Hematopoietic multipotent progenitor cell treated with erythropoietin and hydrocortisone succinate and interleukin-3 and kit ligand, for 8 days (in vitro differentiated cells): ENCODE measurements at places on chromosomes 2 and 18.

- DNase-seq: no peak
Observed at GRCh38 chr2:42030200-42030759, 17.5 kb upstream of the PKDCC start.

- DNase-seq: peak; percentile 42
Observed at GRCh38 chr18:74819433-74820059, 221.9 kb downstream of the ZNF407 start.

DNA sequence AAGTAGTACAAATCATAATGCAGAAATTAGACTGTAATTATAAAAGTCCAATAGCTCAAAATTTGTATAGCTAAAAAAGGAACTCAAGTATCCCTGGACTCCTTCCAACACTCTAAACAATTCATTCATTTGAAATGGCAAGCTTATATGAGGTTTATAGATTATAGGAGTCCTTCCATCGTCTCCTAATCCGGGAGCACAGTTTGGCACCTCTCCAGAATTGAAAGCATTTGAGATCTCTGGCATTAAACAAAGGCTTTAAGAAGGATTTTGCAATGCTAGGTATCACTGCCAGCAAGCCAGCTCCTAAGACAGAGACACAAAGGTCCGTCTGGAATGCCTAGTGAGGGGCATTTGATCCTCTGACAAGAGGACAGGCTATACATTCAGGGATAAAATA, 90.9 kb downstream of the ACVR1 start:
- no peak for DNase-seq

- DNase-seq: no peak
Observed at GRCh38 chr2:118443596-118443995, 355.3 kb downstream of the INSIG2 start.

DNA sequence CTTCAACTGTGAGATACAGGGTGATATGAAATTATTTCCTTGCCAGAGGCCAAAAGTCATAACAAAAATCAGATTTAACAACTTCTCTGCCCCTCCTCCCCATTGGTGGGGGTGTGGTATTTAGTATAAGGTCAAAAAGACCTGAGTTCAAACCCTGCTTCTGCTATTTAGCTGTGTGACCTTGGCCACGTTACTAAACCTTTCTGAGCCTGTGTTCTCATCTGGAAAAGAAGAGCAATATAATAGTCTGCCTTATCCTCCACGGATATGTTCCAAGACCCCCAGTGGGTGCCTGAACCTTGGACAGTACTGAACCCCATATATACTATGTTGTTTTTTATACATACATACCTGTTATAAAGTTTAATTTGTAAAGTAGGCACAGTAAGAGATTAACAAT, 3.7 kb downstream of the CDC42EP3 start:
- DNase-seq: no peak

DNA sequence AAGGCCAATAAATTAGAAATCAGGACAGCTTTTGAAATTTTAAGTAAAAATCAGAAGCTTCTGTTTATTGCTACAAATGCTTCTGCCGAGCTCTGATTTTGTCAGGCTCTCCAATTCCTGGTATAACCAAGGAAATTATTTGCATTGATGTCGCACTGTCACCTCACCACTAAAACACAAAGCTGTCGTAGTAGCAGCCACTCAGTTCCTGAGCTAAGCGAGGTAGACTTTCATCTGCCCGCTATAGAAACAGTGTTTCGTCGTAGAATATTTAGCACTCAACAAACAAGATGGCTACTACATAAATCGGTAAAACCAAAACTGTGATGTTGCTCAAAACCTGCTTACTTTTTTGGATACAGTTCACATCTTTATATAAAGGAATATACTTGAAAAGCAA, 141.3 kb upstream of the FOSL2 start:
- DNase-seq: no peak

DNA sequence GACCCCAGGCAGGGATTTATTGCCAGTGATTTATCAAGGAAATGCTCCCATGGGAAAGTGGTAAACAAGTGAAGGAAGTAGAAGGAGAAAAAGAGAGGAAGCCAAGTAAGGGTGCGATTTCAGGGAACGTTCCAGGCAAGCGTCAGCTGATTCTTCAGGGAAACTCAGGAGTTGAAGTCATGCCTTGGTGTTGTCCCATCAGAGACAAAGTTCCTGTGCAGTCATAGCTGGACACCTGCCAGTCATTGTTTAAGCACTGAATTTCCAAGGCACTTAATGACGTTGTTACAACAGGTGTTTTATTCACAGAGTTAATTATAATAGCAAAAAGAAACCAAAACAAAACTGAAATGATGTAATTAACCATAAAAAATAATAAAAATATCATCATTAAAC, 381.8 kb upstream of the CRIM1 start:
- DNase-seq: no peak

- no peak for DNase-seq
Observed at GRCh38 chr2:205705511-205706349, 23.4 kb downstream of the NRP2 start.

DNA sequence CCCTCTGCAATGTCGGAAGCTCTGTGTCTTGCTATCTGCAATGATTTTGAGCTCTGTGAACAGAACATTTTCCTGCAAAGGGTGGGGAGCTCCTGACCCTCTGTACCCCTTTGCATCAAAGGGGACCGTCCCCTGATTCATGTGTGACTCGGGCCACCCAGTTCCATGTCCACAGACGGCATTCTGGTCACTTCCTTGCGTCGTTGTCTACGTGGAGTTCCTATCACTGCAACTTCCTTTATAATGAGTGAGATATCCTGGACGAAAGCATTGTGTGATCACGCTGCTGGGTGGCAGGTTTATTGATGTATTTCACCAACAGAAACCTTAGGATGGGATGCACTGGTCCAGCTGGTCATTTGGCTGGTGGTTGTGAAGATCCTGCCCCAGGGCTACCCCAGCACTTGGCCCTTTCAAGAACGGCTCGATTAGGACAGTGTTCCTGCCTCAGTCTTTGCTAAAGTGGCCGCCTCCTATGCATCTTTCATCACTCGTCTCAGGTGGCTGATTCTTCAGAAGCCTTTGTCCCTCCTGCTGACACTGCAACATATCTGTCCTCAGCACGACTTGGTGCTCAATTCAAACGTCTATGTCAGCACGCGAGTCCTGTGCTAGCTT, 202.7 kb downstream of the ACKR3 start:
- no peak for DNase-seq

DNA sequence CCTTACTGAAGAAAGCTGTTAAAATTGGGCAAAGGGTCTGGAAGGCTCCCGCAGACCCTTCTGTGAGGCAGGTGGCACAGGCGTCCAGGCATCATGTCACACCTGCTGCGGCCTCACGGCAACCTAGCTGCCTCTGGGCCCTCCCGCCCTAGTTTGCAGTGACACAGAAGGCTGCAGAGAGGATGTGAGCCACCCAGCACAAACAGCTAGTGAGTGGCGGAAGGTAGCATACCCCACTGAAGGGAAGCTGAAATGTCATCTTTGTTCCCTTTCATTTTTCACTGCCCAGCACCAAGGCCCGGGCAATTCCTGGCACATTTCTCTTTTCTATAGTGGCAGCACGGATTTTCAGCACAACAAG, 53.8 kb downstream of the TRAPPC12 start:
- no peak for DNase-seq

DNA sequence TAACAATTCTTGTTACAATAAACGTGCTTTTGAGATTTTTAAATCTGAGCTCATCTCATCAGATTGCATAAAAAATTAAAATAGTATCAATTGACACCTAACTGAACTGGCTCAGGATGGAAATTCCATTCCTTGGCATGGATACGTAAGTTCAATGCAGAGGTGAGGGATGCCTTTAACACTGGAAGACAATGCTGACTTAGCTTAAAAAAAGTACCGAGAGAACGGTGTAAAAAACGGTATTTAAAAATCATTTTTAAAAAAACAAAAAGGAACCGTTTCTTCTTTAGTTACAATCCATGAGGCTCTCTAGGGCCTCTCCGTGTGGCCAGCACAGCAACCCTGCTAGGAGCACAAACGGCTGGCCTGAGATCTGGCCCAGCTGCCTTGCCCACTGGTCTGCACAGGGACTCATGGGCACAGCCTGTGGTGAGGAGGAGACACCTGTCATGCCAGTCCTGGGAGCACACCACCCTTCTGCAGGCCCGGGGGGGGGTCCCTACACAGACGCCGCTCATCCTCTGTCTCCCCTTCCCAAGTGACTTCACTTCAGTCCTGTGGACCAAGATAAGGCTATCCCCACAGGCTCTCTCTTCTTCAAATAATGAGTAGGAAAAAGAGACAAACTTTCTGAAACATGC, 45.2 kb downstream of the FAM168B start:
- DNase-seq: no peak

DNA sequence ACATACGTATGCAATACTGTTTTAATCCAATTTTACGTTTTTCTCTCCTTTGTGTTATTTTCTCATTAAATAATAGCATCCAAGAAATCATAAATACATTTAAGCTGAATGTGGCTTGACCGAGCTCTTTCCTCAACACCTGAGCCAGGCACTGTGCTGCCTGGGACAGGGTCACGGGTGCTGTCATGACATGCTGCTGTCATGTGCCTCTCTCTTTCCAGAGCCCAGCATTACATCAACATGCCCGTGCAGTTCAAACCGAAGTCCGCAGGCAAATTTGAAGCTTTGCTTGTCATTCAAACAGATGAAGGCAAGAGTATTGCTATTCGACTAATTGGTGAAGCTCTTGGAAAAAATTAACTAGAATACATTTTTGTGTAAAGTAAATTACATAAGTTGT, 94.1 kb upstream of the LDLRAD4 start:
- DNase-seq: no peak

GRCh38 chr2:12050396-12050795, 304.0 kb downstream of the LPIN1 start:
- DNase-seq: peak; percentile 41

GRCh38 chr18:61953161-61953560, 60.4 kb upstream of the RNF152 start:
- no peak for DNase-seq

- DNase-seq: no peak
Observed at GRCh38 chr2:237507512-237507911, 20.5 kb downstream of the MLPH start.

DNA sequence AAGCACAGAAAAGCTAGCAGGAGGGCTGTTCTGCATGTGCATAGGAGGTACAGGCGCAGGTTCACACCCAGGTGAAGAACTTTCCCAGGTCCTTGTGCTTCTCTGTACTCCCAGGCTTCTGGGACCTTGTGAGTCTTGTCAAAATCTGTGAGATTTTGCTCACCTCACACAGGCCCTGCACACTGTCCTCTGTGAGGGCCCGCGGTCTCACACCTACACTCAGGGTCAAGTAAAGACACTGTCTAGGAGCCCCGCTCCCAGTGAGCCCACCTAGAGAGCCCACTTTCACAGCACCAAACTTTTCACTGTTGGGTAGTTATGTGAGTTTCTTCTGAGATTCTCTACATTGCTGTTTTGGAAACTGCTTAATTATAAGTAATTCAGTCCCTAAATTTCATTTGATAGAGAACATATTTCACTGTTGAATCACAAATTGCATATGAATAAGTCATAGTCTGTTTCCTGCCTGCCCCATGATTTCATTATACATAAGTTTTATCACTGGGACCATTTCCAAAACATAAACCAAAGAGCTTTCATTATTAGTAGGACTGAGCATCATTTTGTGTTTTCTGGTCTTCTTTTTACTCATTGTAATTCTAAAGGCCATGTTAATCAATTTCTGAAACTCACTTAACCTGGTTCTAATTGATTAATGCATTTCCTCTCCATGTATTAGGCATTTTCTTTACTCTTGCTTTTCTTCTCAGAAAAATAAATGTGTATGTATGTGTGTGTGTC, 234.2 kb upstream of the SPOPL start:
- DNase-seq: no peak

DNA sequence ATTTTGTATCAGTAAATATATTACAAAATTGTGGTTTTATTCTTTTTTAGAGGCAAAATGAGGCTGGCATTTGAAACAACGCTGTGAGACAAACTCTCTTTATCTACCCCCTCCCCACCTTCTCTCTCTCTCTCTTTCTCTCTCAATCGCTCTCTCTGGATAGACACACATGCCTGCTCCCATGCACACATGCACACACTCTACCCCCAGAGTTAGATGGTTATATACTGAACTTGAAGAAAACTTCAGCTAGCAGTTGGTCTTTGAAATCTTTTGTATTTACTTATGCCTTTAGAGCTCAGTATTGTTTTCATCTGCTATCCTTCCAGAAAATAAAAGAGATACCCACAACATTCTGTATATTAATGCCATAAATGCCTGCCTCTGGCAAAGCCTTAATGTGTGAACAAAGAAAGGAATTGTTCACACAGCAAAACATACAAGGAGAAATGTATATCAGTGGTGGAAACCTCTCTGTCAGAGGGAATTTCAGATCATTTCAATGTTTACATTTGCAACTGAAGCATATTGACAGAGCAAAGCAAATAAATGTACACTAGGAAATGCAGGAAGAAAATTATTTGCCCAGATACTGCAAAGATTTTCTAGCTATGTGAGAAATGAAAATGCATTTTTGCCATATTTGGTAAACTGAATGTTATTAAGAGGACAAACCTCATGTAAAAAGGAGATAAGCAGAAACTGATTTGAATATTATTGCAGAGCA, 217.0 kb upstream of the UBE2E3 start:
- DNase-seq: no peak

GRCh38 chr2:15685143-15685542, 93.5 kb downstream of the DDX1 start:
- no peak for DNase-seq

- no peak for DNase-seq
Observed at GRCh38 chr2:207935121-207935990, 90.0 kb downstream of the PLEKHM3 start.

DNA sequence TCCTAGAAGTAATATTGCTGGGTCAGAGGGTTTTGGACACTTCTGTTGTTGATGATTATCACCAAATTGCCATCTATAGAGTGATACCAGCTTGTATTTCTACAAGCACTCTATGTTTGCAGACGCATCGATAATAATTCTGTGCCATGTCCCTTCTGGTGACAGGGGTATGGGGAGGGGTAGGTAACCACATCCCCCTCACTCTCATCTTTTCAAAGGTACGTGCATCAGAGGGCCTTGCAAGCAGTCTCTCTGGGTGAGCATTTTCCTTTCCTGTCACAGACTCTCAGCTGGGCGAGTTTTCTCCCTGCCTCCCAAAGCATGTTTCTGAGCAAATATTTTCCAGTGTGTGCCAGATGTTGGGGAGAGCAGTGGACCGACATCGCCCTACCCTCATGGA, 98.0 kb downstream of the SMAD7 start:
- DNase-seq: no peak

DNA sequence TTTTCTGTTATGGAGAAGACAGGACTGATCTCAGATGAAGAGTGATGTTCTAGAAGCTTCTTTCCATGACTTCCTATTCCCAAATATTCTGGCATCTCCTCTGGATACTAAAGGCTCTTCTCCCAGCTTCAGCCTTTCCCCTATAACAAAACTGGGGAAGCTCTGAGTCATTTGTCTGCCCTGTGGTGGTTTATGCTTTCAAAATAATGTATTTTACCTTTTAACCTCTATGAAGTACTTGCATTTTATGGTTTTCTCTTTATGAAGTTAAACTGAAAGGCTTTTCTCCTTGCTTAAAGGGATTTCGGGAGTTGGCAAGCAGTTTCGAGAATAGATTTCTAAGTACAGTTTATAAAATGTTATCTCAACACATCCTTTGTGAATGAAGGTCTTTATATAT, 104.4 kb downstream of the TANC1 start:
- DNase-seq: no peak

- DNase-seq: no peak
Observed at GRCh38 chr2:68387408-68388350, 22.6 kb downstream of the PLEK start.
